Hematopoietic multipotent progenitor cell treated with erythropoietin and hydrocortisone succinate and interleukin-3 and kit ligand, for 17 days (in vitro differentiated cells): ENCODE measurements at places on chromosomes 6 and 20.

DNA sequence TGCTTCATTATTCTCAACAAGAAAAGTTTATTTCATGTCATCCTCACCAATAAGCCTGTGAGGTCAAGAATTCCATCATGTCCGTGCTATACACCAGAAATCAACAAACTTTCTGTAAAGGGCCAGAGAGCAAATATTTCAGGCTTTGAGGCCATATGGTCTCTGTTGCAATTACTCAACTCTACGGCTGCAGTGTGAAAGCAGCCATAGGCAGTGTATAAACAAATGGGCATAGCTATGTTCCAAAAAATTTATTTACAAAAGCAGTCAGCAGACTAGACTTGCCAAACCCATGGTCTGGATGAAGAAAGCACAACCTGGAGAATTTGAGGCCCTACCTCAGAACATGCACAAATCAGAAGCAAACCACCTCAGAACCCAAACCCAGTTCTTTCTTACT, 118.5 kb downstream of the PCSK2 start:
- DNase-seq: no peak

GRCh38 chr20:48374991-48375595, 452.7 kb downstream of the PREX1 start:
- no peak for DNase-seq

DNA sequence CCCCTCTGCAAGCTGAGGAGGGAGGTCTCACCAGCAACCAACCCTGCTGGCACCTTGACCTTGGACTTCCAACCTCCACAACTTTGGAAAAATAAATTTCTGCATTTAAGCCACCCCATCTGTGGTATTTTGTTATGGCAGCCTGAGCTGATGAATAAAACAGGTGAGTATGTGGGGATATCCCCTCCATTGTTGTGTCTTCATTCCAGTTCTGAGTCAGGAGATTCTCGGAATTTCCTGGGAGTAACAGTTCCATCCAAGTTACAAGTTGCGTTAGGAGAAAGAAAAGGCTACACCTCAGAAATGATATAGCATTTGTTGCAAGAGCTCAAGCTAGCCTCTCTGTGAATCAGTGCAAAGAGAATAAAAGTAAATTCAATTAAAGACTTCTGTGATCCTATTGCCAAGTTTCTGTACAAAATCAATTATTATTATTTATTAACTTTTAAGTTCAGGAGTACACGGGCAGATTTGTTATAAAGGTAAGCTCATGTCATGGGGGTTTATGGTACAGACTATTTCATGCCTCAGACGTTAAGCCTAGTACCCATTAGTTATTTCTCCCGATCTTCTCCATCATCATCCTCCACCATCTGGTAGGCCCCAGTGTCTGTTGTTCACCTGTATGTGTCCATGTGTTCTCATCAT, 153.0 kb downstream of the NKAIN2 start:
- DNase-seq: no peak

GRCh38 chr6:582370-582769, 74.5 kb downstream of the HUS1B start:
- DNase-seq: no peak

- DNase-seq: no peak
Observed at GRCh38 chr6:68876792-68877493, 241.9 kb downstream of the ADGRB3 start.

GRCh38 chr6:73648166-73648565, 5.6 kb downstream of the SLC17A5 start:
- no peak for DNase-seq

- DNase-seq: no peak
Observed at GRCh38 chr6:128067446-128068118, 166.7 kb upstream of the THEMIS start.

DNA sequence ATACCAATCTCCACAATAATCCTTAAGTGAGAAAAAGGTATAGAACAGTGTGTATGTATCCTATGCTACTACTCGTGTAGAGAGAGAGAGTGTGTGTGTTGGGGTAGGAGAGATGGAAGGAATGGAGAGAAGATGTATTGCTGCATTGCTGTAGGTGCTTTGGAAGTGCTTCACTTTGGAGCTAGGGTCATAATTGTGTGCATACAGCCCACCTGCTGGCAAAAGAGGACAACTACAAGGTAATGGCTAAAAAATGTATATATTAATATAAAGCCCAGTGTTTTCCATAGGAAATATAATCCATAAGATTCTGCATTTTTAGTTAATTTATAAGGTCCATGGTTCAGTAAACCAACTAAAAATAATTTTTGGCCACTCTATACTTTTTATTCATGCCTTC, 36.1 kb downstream of the SERAC1 start:
- no peak for DNase-seq

- no peak for DNase-seq
Observed at GRCh38 chr6:32529697-32530430, at the start of gene HLA-DRB5. HLA-DRB5 (minus strand) TSS chr6:32530287; CDS start chr6:32530224, 63 bp downstream.

- no peak for DNase-seq
Observed at GRCh38 chr20:11777387-11778205, 140.1 kb upstream of the BTBD3 start.

GRCh38 chr6:138882369-138883017, 86.6 kb downstream of the ECT2L start:
- no peak for DNase-seq

- no peak for DNase-seq
Observed at GRCh38 chr6:82874867-82875266, 190.8 kb downstream of the UBE3D start.

DNA sequence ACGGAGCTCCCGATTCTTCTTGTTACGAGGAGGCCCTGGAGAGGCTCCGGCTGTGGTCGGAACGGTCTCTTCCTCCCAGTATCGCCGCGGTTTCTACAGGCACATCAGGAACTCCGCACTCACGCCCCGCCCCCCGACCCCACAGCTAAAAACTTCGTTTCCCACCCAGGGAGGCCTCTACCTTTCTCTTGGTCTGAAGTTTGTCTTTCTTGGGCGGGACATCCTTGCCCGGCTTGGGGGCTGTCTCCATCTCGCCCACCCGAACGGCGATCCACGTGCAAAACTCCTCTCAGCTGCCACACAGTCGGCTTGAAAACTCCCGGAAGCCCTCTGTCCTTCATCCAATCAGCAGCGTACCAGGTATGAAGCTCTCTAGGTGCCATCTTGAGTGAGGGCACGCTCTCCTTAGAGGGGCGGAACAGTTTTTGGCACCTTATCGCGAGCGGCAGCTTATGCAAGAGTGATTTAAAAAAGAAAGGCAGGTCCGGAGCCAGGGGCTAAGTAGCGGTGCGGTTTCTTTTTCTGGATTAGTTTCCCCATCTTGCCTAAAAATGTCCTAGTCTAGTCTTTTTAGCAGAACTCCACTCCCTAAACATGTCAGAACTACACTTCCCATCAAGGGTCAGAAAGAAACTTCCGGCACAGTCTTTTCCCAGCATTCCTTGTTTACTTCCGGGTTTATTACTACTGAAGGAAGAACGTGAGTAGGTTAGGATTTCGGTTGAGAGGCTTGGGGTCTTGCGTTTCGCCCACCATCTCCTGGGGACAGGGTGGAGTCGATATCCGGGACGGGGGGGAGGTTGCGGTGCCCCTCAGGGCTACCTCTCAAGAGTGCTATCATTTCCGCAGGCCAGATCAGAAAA, at the start of the genes PFDN6 and WDR46:
Gene PFDN6 (plus strand): TSS at position 681 of the 863 bp plus-strand sequence. CDS start 256 bp downstream, outside the sequence.
Gene WDR46 (minus strand): TSS at position 319 of the 863 bp plus-strand sequence. CDS start 69 bp downstream, at position 250.
- DNase-seq: peak; percentile 94

GRCh38 chr6:38155144-38155543, 335.6 kb downstream of the ZFAND3 start:
- DNase-seq: no peak

DNA sequence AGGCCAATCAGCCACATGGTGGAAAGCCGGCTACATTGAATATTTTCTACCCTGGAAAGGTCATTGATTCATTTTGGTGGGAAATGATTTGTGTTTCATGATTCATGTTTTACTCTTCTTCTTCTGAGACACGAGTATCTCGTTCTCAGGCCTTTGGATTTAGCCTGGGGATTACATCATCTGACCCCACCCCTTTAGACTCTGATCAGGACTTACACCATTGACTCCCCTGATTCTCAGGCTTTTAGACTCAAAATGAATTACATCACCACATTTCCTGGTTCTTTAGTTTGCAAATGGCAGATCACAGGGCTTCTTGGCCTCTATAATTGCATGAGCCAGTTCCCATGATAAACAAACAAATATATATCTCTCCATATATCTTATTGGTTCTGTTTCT, 228.8 kb downstream of the ADGRG6 start:
- no peak for DNase-seq

GRCh38 chr6:45493761-45494160, 116.0 kb upstream of the SUPT3H start:
- DNase-seq: no peak

DNA sequence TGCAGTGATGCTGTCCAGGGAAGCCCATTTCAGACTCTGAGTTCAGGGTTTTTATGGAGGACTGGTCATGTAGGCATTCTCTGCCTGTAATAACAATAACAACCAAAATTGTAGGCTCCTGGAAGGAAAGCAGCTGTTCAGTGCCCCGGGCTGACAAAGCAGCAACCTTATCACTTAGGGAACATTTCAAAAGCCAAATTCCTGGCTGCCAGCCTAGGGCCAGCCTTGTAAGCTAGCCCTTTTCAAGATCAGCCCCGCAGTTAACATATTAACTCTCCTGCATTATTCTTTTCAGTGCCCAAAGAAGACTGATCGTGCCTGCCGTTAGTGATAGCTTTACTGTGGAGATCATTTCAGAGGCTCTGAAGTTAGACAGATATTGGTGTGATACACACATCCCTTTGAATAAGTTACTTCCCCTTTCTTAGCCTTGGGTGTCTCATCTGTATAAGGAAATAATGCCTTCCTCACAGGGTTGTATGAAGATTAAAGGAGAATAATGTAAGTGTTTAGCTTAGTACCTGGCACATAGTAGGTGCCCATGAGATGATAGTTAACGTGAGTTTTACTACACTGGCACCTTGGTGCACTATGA, 44.1 kb downstream of the CTNNBL1 start:
- no peak for DNase-seq

DNA sequence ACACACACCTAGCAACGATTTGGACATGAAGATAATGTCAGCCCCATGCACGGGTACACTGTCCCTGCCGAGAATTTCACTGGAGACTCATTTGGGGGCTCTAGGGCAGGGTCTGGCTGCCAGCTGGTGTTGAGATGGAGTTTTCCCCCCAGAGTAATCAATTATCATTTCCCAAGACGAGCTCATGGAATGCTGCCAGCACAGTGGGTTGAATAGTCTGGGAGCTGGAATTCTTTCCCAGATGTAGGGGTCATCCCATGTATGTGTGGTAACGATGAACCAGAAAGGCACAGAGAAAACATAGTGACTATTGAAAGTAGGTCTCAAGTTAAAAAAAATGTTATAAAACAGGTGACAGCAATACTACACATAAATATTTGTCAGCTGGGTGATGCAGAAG, 579.9 kb downstream of the MAFB start:
- no peak for DNase-seq

DNA sequence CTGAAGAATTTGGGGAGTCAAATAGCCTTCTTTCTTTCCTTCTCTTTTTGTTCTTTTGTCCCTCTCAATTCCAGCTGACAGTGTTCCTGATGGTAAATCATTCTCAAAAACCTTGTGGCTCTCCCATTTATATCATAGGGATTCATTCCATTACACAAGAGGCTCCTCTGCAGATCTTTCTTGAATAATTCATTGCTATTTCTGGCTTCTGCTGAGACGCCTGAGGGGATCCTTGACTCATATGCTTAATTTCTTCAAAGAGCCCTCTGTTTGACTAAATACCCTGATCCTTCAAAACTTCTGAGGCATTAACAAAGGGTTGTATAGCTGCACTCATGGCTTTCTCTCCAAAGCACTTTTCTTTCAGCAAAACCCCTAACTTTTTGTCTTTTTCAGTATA, 289.3 kb downstream of the FARS2 start:
- DNase-seq: no peak

- peak; percentile 93 for DNase-seq
Observed at GRCh38 chr6:36442671-36443470, at the start of the genes KCTD20 and PXT1. KCTD20 (plus strand) TSS chr6:36443000; CDS start chr6:36470098, 27,098 bp downstream. PXT1 (minus strand) TSS chr6:36442854; CDS start chr6:36426082, 16,772 bp downstream.

DNA sequence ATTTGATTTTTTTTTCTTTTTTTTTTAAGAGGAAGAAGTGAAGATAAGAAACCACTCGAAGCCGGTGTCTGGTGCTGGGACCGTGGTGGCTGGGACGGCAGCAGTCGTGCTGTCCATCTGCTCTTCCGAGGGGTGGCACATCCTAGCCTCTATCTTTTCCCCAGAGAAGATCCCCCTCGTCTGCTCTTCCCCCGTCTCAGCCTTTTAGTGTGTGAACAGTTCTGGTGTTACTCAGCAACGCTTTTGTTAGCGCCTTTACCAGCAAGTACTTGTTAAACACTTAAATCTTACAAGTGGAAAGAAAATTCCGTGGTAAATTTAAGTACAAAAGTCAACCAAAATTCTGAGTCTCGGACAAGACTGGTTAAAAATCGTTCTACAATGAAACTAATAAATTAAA, 90.1 kb downstream of the RSPH3 start:
- no peak for DNase-seq

DNA sequence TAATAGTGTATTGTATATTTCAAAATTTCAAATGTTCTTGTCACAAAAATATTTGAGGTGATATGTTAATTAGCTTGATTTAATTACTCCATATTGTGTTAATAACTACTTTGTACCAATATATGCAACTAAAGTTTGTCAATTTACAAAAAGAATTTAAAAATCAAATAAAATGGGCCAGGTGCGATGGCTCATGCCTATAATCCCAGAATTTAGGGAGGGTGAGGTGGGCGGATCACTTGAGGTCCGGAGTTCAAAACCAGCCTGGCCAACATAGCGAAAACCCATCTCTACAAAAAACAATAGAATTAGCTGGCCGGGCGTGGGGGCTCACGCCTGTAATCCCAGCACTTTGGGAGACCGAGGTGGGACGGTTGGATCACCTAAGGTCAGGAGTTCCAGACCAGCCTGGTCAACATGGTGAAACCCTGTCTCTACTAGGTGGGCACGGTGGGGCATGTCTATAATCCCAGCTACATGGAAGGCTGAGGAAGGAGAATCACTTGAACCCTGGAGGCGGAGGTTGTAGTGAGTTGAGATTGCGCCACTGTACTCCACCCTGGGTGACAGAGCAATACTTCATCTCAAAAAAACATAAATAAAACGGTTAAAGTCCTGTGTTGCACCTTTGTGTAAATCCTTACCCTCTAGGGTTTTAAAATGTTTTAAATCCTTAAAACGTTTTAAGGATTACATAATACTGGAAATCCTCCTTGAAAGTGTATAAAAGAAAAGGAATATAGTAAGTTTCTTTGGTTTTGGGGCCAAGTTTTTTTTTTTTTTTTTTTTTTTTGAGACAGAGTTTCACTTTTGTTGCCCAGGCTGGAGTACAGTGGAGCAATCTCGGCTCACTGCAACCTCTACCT, 4.0 kb downstream of the HSPA1B start:
- DNase-seq: peak; percentile 75

- no peak for DNase-seq
Observed at GRCh38 chr20:12528104-12528503, 480.7 kb upstream of the SPTLC3 start.

DNA sequence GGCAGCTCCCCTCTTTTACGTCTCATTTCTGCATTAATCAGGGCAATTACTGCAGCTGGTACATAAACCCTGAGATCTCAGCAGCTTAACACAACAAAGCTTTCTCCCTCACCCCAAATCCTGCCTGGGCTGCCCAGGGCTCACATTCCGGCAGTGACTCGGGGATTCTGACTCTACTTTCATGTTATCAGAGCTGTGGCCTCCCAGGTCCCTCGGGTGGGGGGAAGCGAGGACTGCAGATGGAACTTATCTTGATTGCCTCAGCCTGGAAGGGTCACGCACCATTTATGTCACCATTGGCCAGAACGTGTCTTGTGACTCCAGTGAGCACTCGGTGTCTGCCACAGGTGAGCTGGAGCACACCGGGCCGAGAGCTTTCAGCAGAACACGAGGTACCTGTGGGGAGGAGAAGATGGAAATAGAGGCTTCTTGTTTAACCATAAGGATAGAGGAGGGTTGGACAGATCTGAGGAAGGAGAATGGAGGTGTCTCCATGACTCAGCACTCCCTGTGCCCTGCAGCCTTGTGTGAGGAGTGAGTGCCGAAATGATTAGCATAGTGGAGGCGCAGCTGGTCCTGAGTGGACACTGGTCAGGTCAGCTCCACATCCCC, 88.5 kb upstream of the EXOC2 start:
- no peak for DNase-seq
